ENCODE measurements at places on chromosomes 1 and 21.

DNA sequence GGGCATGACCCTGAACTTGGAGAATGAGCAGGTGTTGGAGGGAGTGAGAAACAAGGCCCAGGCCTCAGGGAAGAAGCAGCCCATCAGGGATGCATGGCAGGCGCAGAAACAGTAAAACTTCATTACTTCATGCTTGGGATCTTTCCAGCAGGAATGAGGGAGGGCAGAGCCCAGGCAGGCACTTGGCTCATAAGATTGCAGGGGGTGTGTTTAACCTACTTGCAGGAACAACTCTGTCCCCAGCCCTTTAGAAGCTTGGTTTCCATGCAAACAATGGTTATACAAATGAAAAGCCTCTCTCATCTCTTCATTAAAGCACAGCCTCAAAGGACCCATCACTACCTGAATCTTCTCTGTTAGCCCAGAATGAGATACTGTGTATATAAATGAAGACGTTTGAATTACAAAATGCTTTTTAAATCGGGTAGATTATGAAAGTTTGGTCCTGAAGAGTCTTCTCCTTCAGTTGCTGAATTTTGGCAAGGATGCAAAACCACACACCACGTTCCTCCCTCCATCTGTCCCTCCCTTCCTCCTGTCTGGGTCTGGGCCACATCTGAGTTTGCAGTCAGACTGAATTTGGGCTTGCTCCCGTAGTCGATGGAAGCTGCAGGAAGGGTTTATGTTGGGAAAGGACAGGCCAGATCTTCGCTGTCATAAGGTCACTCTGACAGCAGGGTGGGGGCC is 154.4 kb upstream of the KLHDC7A start:
- no peak for DNase-seq

DNA sequence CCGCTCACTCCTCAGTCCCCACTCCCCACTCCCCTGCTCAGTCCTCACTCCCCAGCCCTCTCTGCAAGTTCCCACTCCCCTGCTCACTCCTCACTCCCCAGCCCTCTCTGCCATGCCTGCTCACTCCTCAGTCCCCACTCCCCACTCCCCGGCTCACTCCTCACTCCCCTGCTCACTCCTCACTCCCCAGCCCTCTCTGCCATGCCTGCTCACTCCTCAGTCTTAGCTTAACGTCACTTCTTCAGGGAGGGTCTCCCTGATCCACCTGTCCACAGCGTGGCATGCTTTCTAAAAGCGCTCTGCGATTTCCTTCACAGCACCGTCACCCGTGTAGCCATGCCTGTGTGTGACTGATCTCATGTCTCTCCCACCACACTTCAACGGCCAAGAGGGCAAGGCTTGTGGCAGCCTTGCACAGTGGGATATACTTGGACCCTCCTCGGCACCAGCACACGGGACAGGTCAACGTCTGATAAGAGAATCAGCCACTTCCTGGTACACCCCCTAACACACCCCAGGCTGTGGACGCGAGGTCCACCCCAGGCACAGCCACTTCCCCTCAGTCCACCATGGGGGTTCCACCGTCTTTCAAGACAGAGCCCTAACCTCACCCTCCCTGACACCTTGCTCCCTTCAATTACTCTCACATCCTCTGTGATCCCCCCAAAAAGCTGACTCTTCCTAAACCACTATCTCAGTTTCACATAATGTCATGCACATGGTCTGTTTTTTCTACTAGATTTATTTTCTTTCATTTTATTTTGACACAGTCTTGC is 14.0 kb downstream of the PRDM15 start:
- no peak for DNase-seq

- DNase-seq, result no peak
Observed at GRCh38 chr1:176416777-176417176, 46.2 kb upstream of the PAPPA2 start.

DNA sequence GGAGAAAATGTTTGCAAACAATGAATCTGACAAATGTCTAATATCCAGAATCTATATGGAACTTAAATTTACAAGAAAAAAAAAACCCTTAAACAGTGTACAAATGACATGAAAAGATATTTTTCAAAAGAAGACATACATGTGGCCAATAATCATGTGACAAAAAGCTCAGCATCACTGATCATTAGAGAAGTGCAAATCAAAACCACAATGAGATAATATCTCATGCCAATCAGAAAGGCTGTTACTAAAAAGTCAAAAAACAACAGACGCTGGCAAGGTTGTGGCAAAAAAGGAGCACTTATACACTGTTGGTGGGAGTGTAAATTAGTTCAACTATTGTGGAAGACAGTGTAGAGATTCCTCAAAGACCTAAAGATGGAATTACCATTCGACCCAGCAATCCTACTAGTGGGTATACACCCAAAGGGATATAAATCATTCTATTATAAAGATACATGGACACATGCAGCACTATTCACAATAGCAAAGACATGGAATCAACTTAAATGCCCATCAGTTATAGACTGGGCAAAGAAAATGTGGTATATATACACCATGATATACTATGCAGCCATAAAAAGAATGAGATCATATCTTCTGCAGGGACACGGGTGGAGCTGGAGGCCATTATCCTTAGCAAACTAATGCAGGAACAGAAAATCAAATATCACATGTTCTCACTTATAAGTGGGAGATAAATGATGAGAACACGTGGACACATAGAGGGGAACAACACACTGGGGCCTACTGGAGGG is 123.2 kb downstream of the PTPRC start:
- no peak for DNase-seq

DNA sequence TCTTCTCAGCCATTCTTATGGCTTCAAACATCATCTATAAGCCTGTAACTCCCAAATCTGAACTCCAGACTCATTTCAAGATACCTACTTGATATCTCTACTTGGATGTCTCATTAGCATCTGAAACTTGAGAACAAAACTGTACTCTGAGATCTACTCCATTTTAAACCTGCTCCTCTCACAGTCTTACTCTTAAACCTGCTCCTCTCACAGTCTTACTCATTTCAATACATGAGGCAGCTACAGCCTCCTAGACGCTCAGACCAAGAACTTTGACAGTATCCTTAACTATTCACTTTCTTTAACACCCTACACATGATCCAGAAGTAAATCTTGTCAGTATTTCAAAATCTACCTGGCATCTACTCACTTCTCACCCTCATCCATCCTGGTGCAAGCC is 54.3 kb downstream of the NBPF6 start:
- DNase-seq, result no peak

DNA sequence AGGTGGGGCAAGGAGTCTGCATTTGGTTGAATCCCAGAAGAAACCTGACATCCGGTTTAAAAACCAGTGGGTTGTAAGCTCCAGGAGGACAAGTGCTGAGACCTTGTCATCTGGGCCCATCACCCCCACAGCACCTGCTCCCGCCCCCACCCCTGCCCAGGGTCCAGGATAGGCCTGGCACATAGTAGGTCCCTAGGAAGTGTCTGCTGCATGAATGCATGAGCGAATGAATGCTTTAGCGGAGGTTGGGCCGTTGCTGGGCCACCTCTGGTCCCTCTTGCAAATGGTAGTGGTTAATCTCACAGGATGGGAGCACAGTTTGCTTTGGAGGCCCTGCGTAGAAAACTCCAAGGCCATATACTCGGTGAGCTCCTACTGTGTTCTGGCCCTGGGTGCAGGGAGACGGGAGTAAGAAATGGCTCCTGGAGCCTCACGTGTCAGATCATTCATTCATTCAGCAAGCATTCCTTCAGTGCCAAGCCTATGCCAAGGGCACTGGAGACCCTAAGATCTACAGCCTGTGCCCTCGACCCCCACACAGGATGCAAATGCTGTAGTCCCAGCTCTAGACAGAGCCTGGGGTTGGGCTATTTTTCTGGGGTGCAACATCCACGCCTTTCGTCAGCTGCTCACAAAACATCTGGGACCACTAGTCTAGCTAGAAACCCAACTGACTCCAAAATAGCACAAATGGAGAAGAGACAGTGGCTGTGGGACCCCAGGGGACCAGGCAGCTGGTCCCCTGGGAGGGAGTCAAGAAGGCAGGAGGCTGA is 28.9 kb downstream of the EPHA2 start:
- no peak for DNase-seq

GRCh38 chr1:234473118-234473517 is 5.9 kb downstream of the TARBP1 start:
- DNase-seq, result no peak

DNA sequence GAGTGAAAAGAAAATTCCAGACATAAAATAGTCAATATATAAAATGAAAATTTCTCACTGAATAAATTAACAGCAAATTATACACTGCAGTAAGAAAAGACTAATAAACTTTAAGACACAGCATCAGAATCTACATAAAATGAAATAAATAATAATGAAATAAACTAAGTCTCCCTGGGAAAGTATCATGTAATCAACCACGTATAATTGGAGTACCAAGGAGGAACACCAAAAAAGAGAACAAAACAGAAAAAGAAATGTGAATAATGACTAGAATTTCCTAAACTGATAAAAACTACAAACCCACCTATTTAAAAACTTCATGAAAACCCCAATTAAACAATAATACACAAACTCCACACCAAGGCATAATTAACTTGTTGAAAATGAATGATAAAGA is 43.6 kb downstream of the SASS6 start:
- no peak for DNase-seq

GRCh38 chr1:11708554-11709350 is 17.2 kb downstream of the DRAXIN start:
- DNase-seq, result no peak

DNA sequence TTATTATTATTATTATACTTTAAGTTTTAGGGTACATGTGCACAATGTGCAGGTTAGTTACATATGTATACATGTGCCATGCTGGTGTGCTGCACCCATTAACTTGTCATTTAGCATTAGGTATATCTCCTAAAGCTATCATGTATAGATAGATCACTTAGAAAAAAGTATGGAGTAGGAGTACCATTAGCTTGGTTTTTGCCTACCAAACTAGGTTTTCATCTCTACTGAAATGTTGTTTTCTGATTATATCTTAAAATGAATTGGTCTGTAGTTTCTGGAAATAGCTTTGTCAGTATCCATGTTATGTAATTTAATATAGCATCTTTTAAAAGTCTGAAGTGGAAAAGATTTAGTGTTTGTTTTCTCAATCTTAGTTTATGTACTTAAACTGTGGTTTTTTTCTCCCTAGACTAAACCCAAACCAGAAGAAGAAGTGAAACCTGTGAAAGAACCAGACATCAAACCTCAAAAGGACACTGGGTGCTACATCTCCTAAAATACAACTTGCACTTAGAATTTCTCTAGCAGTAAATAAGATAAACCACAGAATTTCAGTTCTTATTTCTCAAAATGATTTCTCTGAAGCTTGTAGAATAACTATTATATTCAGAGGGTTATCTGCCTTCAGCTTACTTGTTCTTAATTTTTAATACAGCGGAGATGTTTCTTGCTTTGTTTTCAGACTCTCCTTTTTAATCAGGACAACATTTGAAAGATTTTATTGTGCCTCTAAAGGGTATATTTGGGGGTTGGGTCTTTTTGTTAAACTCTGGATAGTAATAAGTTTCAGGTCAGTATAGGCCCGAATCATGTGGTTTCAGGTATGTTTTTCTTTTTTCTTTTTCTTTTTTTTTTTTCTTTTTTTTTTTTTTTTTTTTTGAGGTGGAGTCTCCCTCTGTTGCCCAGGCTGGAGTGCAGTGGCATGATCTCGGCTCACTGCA is 4.5 kb upstream of the FAM177B start:
- DNase-seq, result no peak

- DNase-seq, result no peak
Observed at GRCh38 chr1:40851643-40852042, 10.5 kb downstream of the CITED4 start.

DNA sequence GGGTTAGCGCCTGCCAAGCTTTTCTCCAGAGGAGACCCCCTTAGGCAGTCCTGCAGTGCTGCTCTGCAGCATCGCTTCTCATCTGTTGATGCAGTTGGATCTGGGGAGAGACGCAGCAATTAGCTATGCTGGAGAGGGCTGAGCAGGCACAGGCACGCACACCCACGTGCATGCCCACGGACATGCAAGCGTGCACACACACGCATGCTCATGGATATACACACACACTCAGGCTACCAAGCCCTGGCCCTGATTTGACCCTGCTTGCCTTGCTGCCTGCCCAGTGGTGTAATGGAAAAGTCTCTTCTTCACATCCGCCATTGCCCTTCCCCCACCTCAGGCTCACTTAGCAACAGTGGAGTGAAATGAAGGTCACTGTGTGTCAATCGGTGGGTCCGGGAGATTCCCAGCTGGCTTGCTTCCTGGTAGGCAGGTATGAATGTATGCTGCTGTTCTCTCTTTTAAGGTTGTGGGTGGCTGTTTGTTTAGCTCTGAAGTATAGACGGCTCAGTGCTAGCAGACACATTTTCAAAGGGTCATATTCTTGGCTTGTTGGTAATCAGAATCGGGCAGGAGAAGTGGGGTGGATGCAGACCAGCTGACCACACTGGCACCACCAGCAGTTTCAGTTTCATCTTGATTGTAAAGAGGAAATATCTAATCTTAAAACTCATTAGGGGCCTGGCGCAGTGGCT is 9.5 kb downstream of the ATP1B1 start:
- no peak for DNase-seq

- no peak for DNase-seq
Observed at GRCh38 chr1:229819091-229819490, 193.0 kb downstream of the URB2 start.

- no peak for DNase-seq
Observed at GRCh38 chr1:205587581-205587980, 44.2 kb downstream of the ELK4 start.

GRCh38 chr1:150235294-150235851 is 539 bp downstream of the ANP32E start:
- DNase-seq, result no peak

- no peak for DNase-seq
Observed at GRCh38 chr1:34863501-34863900, 4.0 kb upstream of the SMIM12 start.

- DNase-seq, result no peak
Observed at GRCh38 chr21:40130476-40130875, 263.2 kb downstream of the PCP4 start.

- DNase-seq, result no peak
Observed at GRCh38 chr1:193438771-193439170, 252.4 kb upstream of the B3GALT2 start.

- no peak for DNase-seq
Observed at GRCh38 chr1:113701429-113701828, 57.9 kb downstream of the PHTF1 start.

DNA sequence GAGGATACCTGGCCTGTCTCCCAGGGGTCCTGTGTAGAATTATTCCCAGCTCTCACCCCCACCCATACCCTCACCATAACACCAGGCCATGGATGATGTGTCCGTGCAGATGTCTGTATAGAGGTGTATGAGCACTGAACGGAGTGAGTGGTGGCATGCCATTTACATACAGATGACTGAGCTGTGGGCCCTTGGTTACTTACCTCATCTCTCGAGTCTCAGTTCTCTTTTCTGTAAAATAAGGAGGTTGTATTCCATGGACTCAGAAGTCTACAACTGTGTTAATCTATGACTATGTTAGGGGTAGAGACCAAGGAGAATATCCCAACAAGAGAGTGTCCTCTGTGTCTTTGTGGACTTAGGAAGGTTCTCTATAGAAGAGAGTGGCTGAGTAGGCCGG is 65.6 kb upstream of the CD1D start:
- no peak for DNase-seq

DNA sequence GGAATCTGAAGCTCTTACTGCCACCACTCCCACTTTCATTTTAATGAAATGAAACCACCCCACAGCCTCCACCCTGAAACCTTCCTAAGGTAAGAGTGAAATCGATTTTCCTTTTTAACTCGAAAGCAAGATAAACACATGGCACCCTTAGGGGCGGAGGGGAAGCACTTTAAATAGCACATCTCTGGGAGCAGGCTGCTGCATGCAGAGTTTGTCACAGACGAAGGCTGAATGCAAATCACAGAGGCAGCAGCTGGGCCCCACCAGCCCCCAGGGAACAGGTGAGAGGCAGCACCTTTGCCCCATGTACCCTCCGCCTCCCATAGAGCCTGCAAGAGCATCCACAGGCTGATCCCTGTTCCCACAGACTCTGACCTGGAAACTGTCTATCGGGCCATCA is 60.0 kb upstream of the GRIK3 start:
- no peak for DNase-seq

All from activated naive CD4-positive, alpha-beta T cell (primary cell).